ENCODE measurements at places on chromosomes 2 and 18. TPM values are rescaled to one million over a fixed set of nuclear protein-coding genes. Genes with fewer than 3 reads are reported as not detected.

DNA sequence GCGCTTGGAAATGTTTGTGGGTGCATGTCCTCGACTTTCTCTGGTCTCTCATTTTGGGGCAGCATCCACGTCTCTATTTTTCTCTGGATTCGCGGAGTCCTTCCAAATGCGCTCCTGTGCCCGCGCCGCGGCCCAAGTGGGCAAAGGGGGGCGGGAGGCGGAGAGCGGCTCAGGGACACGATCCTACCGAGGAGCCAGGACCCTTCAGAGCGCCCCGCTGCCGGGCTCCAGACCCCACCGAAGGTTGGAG is 990 bp downstream of the EPAS1 start:
- DNase-seq, result no peak

GRCh38 chr2:60675301-60675700 is 80.8 kb upstream of the PAPOLG start:
- no peak for DNase-seq

GRCh38 chr2:98833172-98833916 is 102.4 kb upstream of the MGAT4A start:
- no peak for DNase-seq

DNA sequence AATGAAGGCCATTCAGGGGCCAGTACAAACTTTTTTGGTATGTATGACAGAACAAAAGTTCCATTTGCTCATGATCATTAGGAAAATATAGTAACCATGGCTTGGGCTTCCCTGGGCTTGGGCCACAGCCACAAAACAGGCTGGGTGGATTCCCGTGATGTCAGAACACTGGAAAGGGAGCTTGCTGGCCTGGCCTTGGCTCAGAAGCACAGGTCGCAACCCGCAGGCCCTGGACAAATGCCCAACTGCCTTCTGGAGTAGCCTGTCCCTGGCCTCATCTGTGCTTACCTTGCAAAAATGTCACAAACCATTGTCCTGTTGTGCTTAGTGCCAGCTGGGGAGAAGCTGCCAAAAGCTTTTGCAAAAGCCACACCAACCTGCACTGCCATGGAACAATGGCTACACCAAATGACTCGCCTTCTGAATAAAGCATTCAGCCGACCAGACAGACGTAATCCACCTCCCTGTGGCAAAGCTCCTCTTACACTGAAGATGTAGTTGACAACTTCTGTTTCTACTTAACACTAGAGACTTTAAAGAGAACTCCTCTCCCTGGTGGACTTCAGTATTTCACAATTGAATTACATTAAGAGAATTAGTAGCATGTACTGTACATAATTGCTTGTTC is 125.5 kb downstream of the ANKRD44 start:
- no peak for DNase-seq

GRCh38 chr2:186910996-186911395 is 62.0 kb upstream of the ZSWIM2 start:
- no peak for DNase-seq

DNA sequence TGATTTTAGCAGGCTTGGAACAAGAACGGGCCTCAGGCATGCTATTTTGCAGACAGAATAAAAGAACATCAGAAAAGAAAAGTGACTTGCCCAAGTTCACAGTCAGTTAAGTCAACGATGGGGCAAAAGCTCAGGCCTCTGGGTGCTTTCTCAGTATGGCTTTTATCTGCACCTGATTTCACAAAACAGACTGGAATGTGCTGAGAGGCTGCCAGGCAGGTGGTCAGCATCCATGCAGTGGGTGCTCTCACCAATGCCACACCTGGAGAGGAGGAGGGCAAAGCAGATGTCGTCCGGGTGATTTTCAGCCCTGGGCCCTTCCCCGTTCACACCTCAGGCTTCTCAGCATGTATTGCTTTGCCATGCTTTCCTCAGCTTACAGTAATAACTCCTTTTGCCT is 854.6 kb downstream of the RNF144A start:
- DNase-seq, result no peak

- DNase-seq, result no peak
Measured at GRCh38 chr2:195995499-195995898, 73.1 kb downstream of the DNAH7 start.

DNA sequence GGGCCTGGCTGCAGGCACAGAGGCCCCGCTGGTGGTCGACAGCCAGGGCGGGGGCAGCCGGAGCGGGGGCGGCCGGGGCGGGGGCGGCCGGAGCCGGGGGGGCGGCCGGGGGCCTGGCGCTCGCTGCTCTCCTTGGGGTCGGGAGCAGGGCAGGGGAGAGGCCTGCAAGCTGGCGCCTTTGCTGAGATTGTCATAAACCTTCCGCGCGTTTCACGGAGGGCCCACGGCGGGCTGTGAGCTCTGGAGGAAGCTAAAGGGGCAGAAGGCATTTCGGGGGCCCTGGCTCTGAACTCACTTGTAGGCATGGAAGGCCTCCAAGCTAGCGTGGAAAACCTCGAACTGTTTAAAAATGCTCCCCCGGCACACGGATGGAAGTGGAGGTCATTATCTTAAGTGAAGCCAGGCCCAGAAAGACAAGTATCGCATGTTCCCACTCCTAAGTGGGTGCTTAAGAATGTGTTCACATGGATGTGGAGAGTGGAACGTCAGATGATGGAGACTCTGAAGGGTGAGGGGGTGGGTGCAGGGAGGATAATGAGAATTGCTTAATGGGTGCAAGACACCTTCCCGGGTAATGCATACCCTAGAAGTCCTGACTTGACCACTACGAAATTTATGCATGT is 629 bp downstream of the PRELID3A start:
- no peak for DNase-seq

DNA sequence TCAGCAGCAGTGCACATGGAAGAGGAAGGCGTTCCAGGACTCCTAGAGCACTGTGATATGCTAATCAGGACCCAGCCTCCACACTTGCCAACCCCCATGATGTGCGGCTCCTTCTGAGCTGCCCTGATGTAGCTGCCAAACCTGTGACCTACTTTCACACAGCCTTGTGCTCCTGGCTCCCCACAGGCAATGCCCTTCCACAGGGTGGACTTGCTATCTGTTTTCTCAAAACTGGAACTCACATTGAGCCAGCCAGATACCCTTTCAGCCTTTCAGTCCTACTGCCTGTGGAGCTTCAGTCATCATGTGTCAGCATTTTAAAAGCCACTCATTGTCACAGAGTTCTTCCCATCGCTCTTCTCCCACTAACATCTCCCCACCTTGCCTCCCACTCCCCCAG is 181.6 kb downstream of the AFF3 start:
- no peak for DNase-seq

GRCh38 chr2:29253-29652 is 17.1 kb downstream of the FAM110C start:
- DNase-seq, result no peak

DNA sequence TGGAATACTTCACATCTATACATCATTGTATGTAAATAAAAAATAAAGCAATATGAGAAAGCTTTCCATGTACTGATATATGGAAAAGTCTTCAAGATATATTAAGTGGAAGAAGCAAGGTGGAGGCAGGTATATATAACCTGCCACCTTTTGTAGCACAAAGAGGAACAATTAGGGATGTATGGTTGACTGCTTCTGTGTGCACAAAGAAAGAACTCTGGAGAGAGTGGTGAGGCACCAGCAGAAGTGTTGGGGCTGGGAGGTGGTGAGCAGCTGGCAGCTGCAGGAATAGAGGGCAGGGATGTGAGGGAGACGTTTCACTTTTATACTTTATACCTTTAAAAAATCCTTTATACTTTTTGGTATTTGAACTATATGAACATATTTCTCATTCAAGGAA is 26.1 kb downstream of the KIF5C start:
- DNase-seq, result no peak

GRCh38 chr2:96888072-96889011 is 18.5 kb upstream of the SEMA4C start:
- DNase-seq, result no peak

DNA sequence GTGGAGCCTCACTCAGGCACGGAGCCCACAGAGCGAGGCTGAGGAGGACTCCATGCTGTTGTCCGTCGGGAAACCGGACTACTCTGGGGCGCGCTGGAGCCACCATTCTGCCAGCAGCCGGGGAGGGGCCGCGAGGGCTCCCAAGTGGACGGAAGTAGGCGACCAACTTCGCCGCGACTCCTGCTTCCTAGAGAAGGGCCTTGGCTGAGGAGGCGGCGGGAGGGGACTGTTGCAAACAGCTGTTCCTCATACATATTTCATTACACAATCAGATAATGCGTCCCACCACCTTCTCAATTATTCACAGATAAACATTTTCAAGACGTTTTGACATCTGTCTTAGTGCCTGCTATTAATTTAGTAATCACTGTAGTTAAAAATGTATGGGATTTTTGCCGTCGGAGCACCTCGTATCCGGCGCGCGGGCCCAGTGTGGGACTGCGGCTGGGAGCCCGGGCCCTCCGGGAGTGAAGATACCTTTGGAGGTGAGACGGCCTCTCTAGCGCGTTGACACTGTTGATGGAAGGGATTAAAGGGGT is 11.7 kb upstream of the SIX3 start:
- DNase-seq, result no peak

DNA sequence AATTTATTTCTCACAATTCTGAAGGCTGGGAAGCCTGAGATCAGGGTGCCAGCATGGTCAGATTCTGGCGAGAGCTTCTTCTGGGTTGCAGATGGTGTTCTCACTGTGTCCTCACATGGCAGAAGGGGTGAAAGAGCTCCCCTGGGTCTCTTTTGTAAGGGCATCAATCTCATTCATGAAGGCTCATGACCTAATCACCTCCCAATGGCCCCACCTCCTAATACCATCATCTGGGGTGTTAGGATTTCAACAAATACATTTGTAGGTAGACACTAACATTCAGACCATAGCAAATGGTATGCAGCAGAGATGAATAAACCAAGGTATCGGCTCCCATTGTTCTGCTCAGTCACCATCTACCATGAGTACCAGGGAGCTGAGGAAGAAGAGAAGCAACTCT is 32.7 kb downstream of the YPEL5 start:
- no peak for DNase-seq

DNA sequence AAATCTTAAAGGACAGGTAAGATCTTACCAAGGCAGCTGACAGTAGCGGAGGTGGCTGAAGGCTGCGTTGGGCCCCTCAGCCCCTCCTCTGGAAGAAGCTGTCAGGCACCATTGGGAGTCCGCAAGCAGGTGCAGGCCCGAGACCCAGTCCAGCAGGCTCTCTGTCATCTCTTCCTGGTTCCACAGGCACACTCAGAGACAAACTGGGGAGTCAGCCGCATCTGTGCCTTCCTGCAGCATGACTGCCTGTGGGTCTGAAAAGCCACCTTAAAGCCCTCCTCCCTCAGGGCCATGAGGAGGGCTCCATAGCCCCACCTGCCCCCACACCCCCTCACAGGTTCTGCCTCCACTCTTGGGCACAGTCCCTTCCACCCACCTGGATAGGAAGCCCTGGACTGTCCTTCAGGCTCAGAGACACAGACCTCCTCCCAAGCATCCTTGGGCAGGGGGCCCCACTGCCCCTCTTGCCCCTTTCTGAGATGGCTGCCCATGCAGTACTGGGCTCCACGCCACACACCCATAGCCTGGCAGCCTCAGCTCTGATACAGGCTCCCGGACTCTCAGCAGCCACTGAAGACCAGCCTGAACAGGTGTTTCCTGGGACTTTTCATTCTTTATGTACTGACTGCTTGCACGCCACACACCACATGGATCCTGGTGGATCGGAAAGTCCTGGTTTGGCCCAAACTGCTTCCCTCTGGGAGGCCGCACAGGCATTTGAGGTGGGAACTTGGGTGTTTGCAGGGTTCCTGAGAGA is 239.8 kb downstream of the SEPTIN10 start:
- DNase-seq, result no peak

- no peak for DNase-seq
Measured at GRCh38 chr18:67783196-67783946, 266.9 kb upstream of the DSEL start.

DNA sequence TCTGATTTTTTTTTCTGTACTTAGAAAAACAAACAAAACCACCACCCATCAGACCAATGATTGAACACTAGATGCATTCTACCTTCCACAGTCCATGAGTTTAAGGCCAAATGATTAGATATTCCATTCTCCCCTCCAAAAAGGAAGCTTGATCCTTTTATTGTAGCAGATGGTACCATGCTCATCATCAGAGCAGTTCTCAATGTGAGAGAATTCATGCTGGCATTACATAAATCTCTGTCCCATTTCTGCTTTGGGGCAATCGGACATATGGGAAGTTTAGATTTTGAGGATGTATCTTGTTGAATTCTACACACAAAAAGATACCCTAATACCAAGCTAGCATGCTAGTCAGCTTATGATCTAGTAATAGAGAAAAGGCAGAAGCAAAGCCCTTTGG is 186.6 kb downstream of the RAD51AP2 start:
- no peak for DNase-seq

DNA sequence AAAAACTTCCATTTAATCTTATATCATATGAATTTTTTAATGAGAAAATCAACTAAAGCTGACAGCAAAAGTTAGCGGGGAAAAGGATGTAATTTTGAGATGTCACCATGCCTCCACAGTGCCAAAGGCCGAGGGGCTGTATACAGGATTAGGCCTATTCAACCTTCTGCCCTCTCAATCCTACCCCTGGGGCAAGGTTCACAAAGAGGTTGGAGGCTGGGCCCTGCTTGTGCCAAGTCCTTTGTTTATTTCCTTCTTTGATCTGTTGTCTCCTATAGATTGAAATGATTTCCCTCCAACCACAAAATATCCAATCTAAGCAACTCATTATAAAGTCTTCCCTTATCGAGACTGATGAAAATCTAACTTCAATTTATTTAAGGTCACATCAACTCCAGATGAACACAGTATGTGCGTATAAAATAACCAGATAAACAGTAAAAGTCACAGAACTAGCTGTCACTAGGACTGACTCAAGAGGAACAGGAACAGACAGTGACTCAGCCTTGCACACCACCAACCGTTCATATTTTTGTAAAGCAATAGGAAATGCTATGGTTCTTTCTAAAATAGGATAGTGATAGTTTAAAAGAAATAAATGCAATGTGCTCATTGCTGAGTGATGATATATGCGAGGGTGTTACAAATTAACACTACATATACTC is 95.8 kb downstream of the SLC25A12 start:
- DNase-seq, result no peak

- no peak for DNase-seq
Measured at GRCh38 chr2:27070653-27071276, 689 bp downstream of the OST4 start.

DNA sequence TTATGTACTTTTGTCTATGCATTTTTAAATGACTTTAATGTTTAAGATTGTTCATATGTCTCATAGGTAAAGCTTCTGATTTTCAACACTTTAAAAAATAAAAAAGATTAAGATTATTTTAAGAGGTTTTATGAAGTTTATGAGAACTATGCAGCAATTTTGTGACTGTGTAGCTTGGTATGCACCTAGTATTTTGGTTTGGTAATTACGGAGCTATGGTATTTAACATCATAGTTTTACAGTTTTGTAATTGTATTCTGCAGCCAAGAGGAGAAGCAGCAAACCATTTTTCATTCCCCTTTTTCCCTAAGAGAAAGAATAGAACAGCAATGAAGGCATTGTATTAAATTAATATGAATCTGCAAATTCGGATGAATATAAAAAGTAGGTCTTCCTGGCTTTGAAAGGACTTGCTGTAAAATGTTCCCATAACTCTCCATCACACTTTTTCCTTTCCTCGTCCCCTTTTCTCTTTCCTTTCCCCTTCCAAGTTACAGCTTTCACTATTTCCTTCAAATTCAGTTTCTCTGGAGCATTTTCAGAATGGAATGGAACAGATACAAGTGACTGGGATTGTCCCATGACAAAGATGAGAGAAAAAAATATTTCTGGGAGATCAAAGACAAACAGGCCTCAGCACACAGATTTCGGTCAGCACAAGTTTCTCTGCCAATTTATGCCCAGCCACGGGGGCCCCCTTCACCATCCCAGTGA is 26.1 kb upstream of the PIEZO2 start:
- DNase-seq, result no peak

Gene MAL
- total RNA-seq, result 62.8 TPM

Gene SP140
- 77.7 TPM for total RNA-seq

Gene FIGN
- not detected for total RNA-seq

Gene CCDC150
- 24.0 TPM for total RNA-seq

Gene CCDC141
- 10.6 TPM for total RNA-seq

Gene TXNDC2
- total RNA-seq, result not detected

Gene CAPN14
- 1.2 TPM for total RNA-seq
